ENCODE measurements at places on chromosomes 5 and 9. TPM values are rescaled to one million over a fixed set of nuclear protein-coding genes. Genes with fewer than 3 reads are reported as not detected.

Gene TMEM252
- total RNA-seq, result not detected

Gene PAM
- total RNA-seq, result 110 TPM

Gene RUFY1
- 29.5 TPM for total RNA-seq

Gene FGD3
- under 0.01 TPM for total RNA-seq

Gene ORM2
- not detected for total RNA-seq

Gene ARHGEF28
- 32.4 TPM for total RNA-seq

Gene BTNL8
- not detected for total RNA-seq

Gene DIRAS2
- 9.8 TPM for total RNA-seq

Gene IL4
- total RNA-seq, result not detected

Gene DAPK1
- total RNA-seq, result 71.0 TPM

Gene HSPA4
- total RNA-seq, result 55.4 TPM

Gene GFRA3
- total RNA-seq, result not detected

Gene FLT4
- 0.38 TPM for total RNA-seq

Gene GABRA6
- total RNA-seq, result not detected
